Kasumi-1 (cell line): ENCODE measurements at places on chromosomes 2 and 18.

DNA sequence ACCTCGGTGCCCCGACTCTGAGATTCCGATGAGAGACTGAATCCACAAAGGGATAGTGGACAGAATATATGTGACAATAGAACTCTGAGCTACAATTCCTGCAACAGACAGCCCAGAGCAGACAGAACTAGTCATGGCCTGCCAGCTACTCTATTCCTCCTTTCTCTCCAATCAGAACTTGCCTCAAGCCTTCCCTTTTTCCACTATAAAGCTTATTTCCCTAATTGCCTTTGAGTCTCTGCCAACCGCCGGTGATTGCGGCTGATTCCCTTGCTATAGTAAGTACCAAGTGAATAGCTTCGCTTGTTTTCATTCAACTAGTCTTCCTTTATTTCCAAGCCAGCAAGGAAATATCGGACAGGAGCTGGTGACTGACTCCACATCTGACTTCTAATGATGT, 96.8 kb downstream of the DSC3 start:
- DNase-seq: no peak

DNA sequence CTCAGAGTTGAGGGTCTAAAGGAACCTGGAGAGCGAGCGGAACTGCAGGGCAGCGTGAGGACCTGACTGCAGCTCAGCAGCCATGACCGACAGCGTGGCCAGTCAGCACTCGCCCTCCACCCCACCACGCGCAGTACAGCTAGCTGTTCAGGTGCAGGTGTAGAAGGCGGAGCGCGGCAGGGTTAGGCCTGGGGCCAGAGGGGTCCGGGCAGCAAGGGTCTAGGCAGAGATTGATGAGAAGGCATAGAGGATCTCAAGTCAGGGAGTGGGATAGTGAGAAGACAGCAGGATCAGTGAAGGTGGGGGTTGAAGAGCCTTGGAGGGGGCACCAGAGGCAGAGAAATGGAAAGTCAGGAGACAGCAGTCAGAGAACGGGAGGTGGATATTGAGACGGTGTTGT, 71.0 kb downstream of the STEAP3 start:
- DNase-seq: no peak

DNA sequence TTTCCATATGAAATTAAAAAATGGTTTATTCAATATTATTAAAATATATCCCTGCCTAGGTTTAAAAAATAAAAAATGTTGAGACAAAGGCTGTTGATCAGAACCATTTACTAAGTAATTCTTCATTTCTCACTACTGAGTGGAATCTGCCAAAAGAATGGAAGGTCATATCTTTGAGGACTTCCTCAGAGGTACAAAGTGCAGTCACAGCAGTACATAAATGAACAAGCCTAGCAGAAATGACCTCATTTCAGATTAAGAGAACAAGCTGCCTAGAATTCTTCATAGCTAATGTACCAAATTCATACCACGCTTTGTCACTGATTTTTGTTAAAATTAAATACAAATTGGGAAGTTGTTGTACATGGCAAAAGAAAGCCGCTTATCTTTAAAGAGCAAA, 318.9 kb upstream of the TFPI start:
- DNase-seq: no peak

DNA sequence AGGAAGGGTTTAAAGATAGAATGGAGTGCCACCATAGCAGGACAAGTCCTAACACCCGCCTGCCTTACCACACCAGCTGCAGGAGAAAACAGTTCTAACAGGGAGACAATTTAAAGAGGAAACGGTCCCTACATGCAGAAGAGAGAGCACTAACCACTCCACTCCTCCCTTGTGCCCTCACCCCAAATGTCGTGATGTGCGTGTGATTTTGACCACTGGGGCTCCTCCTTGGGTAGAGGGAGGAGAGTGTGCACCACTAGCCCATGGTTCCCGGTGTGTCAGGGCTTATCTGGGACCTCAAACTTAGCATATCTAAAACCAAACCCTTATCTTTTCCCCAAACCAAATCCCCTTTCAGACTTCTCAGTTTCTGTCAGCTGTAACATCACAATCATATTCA, 105.5 kb upstream of the CCDC68 start:
- no peak for DNase-seq

GRCh38 chr2:95265182-95265581, 9.1 kb upstream of the PROM2 start:
- DNase-seq: no peak
